ENCODE measurements at places on chromosomes 2 and 18.

GRCh38 chr2:1563943-1564891 is 151.0 kb downstream of the TPO start:
- no peak for DNase-seq

- DNase-seq, result no peak
These were observed 13.2 kb downstream of the ASB18 start for GRCh38 chr2:236250909-236251579.

GRCh38 chr2:102072741-102073140 is 69.8 kb upstream of the IL1R1 start:
- no peak for DNase-seq

DNA sequence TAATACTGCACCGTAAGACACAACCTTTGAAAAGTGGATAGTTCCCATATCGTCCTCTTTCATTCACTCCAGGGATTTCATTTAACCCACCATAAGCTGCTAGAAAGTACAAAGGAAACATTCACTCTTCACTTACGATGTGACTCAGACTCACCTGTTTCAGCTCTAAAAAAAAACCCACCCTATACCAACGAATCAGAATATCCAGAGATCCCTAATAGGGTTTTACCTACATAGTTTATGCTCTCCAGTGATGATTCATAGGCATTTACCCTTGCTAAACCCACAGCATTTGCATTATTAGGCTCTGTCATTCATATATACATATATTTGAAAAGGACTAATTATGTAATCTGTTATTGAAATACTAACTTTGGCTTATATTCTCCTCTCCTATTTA is 60.2 kb downstream of the PRPF40A start:
- DNase-seq, result no peak

GRCh38 chr2:30663806-30664205 is 143.4 kb downstream of the CAPN13 start:
- no peak for DNase-seq

- DNase-seq, result no peak
These were observed 1387.2 kb downstream of the SUCLG1 start for GRCh38 chr2:83071914-83072313.

GRCh38 chr18:8367217-8367988 is 241.8 kb upstream of the RAB12 start:
- DNase-seq, result peak; percentile 38

DNA sequence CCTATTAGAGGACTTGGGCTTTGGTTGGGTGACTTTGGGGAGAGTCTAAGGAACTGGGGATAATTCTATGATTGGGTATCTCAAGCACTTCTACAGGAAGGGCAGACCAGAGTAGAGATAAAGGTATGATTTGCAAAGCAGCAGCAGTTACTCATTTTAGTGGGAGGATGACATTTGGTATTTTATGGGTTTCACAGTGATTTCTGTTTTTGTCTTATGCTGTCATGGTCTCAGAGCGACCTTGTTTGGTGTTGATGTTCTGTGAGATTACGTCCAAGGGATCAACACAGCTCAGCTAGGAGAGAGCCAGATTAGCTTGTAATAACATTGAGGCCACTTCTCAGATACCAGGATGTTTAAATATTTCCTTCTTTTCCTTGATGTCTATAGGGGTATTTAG is 18.2 kb downstream of the TTR start:
- DNase-seq, result no peak

DNA sequence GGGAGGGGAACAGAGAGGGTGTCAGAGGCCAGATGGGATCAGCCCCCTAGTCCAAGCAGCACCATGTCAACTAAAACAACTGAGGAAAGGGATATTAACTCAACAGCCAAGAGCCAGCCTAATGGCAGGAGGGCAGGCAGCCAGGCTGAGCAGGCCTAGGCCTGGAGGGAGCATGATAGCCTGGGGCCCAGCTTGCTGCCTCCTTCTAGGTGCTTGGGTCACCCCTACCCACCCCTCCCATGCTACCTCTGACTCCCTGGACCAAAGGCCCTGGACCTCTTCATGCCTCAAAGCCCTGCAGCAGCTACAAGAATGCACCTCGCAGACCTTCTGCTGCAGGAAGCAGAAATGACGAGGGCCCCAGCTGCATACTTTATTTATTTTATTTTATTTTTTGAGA is 22.1 kb upstream of the TNS1 start:
- DNase-seq, result no peak

- DNase-seq, result no peak
These were observed 4.1 kb upstream of the VRK2 start for GRCh38 chr2:58042486-58042970.

DNA sequence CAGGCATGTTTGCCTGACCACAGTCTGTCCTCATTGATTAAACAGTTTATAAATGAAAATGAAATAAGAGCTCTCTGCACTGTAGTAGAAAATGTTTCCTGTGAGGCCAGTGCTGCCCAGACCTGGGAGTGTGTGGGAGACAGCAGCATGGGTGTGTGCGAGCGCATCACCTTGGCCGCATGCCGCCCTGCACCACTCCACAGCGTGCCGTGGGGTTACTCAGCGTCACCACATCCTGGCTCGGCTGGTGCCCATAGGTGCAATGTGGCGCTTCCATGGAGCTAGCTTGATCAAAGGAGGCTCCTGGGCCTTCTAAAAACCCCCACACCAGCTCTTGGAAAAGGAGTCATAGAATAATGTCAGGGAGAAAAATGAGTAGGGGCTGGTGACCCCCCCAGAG is 76.0 kb upstream of the EPC2 start:
- DNase-seq, result no peak

GRCh38 chr2:37614061-37614738 is 57.2 kb downstream of the CDC42EP3 start:
- no peak for DNase-seq

DNA sequence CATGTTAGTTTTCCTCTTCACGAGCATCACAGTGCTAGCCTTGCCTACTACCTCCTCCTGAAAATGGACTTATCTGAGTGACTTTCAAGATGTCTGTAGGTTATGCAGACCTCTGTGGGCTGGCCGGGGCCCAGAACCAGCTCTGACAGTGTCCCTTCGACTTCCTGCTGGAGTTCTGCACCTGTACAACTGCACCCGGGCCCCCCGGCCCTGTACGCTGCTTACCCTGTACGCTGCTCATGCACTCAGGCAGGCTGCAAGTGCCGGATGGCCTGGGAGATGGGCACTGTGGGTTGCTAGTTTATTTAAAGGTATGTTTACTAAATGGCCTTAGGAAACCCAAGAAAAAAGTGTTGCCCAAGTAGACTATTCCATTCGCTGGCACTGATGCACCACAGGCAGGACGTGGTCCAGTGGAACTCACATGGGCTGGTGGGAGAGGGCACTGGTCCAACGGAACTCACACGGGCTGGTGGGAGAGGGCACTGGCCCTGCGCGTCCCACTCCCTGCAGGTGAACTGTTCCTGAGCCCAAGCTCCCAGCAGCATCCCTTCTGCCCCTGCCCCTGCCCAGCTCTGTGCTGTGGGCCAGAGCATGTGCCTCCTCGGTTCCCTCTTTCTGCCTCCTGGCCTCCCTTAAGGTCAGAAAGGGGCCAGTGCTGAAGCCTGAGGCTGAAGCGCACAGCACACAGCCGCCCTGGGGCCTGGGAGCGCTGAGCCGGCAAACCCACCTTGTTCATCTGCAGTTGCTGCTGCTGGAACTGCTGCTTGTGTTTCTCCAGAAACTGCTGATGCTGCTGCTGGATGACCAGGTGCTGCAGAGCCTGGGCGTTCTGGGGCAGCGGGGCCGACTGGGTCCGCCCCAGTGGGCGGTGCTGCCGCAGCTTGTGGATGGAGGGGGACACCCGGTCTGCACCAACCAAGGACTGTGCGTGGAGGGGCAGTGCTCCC is 274.8 kb downstream of the HDAC4 start:
- no peak for DNase-seq

DNA sequence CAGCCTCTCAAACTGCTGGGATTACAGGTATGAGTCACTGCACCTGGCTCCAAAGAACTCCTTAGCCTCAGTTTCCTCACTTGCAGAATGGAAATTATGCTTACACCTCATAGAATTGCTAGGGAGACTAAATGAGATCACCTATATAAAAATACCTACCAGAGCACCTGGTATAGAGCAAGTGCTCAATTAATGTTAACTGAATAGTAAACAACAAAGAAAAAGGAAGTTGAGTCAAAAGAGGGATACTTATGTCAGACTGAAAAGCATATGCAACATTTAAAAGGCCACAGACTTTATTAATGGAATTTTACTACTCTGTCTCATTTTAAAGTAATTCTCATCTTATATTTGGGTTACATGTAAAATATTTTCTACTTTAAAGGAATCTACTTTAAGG is 138.3 kb upstream of the SMAD7 start:
- no peak for DNase-seq

- no peak for DNase-seq
These were observed 529.4 kb downstream of the CCDC85A start for GRCh38 chr2:56713161-56713676.

DNA sequence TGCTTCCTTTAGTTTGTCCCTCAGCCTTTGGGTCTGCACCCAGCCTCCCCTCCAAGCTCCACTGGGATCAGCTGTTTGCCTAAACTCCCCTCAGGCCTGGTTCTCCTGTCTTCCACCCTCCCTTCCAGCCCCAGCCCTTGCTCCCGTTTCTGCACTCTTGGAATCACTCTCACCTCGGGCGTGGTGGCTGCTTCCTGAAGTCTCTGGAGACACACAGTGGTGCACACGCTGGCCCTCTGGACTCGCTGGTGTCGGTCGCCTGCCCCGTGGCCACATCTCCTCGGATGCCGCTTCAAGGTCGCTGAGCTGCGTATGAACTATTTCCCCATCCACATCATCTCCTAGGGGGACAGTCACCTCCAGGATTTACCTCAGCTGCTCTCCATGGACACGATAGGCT is 46.3 kb downstream of the PSMG2 start:
- DNase-seq, result no peak

GRCh38 chr2:156310773-156311172 is 21.7 kb downstream of the NR4A2 start:
- no peak for DNase-seq

GRCh38 chr2:180010701-180011100 is 3.6 kb upstream of the CWC22 start:
- no peak for DNase-seq

- no peak for DNase-seq
These were observed 35.0 kb downstream of the ADD2 start for GRCh38 chr2:70732766-70733645.

DNA sequence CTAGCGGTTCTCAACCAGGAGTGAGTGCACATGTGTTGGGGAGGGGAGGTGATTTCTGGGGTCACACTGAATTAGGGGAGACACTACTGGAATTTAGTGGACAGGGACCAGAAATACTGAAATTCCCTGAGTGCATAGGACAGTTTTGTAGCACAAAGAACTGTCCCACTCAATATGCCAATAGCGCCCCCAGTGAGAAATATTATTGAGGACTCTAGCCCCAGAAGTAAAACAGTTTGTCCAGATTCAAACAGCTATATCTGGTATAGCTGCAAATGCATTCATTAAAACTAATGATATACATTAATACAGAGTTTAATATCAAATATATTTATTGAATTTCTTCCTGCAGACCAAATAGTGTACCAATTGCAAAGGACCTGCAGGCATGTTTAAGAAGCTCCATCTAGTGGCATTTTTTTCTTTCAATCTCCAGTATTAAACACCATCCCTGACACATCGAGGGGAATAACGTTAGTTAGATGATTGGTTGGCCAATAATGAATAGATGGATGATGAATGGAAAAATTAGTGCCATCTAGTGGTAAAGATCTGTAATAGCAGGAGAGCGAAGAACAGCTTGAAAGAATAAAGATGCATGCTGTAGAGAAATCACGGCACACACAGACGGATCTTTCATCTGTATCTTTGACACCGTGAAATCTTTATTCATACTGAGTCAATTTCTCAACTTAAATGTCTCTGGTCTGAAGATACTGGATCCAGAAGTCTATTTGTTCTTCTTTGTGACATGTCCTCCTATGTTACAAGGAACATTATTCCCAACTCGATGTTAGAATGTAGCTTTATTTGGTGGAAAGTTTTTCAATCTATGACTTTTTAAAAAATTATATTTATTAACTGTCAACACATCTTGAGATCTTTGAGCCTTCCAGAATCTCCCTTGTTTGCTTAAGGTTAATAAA is 62.5 kb downstream of the DHRS9 start:
- no peak for DNase-seq

GRCh38 chr2:173054466-173054865 is 21.2 kb upstream of the MAP3K20 start:
- no peak for DNase-seq

GRCh38 chr2:1656326-1656960 is 87.9 kb downstream of the PXDN start:
- no peak for DNase-seq

GRCh38 chr18:24319757-24320156 is 77.9 kb downstream of the OSBPL1A start:
- no peak for DNase-seq

DNA sequence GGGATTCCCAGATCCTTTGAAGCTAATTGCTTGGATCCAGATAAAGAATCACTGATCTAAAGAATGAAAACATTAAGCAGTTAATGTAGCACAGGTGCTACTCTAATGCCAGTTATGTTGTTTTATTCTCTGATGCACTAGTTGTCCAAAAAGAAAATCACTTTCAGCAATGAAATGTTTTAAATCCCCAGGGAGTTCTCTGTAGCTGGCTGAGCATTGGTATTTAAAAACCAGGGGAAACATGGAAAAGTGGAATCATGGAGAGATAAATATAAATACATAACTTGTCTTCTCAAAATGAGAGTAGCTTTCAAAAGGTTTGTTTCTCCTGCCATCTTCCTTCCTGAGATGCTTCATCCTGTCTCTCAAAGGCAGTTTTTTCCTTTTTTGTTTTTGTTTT is 37.7 kb downstream of the CD302 start:
- DNase-seq, result no peak
